Stimulated activated naive CD4-positive, alpha-beta T cell treated with Interleukin-2 at 50 U/mL for 16 hours (primary cell): ENCODE measurements at places on chromosomes 2 and 18.

DNA sequence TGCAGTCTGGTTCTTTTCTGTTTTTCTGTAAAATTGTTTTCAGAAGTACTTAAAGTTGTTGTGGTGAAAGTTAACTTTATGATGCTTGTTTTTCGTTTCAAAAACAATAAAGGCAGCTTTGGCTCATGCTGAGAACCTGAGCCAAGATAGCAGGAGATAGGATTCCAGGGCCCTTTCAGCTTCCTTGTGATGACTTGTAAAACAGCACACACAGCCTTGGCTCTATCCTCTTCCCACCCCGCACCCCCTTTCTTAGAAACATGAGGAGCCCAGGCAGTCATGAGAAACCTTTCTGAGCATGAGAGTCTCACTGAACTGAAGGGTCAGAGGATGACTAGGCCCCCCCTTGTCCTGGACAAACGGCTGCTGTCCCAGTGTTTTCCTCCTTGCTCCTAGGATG is 12.4 kb upstream of the CHRNA1 start:
- DNase-seq, result no peak

DNA sequence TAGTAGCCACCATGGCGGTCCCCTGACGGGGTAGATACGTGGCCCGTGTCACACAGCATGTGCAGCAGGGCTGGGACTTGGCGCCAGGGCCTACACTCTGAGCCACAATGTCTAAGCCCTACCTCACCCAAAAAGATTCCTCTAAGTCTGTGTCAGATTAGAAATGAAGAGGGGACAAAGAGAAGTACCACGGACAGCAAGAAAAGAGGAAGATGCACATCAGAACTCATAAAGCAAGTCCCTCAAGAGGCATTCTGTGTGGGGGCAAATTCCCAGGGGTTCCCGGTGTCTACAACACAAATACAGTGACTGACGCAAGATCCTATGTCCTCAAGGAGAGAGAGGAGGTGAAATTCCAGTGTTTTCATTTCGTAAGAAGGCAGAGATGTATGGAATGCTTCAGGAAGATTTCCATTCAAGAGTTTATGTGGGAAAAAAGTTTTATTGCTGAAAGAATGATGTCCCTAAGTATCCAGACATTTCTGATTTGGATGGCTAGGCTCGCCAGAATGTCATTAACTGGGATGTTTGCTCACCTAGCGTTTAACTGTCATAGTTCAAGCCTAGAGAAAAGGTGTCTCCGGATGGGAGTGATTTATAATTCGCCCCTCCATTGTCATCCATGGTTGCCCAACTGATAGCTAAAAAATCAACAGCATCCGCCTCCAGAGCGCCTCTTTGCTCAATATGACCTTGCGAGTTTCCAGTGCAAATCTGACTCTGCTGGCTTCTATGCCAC is 75.6 kb upstream of the CHMP1B start:
- no peak for DNase-seq

GRCh38 chr2:50751311-50752031 is 280.5 kb downstream of the NRXN1 start:
- no peak for DNase-seq

DNA sequence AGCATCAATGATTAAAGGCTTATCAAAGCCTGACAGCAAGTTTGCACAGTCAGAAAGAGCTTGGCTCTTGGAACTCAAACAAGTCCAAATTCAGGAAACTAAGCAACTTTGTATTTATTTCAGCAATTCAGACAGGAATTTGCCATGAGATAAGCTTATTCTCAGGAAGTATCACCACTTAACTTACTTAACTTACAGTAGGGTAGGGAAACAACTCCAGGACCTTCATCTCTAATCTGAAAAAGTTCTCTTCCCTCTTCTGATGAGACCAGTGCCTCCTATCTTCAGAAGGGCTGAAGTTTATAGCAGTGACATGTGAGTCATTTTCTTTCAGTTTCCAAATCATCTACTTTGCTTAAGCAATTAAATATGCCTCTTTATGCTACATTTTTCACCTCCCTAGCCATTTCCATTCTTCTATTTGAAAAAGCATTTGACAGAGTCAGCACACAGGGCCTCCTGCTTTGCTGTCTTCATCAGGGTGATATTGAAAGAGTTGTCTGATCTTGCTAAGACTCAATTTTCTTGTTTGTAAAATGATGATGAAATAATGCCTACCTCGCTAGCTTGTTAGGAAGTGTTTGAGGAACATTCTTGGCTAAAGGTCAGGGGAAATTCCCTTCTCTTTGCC is 389.5 kb downstream of the RND3 start:
- DNase-seq, result no peak

- no peak for DNase-seq
These were observed 15.2 kb downstream of the AFG3L2 start for GRCh38 chr18:12361770-12362378.

DNA sequence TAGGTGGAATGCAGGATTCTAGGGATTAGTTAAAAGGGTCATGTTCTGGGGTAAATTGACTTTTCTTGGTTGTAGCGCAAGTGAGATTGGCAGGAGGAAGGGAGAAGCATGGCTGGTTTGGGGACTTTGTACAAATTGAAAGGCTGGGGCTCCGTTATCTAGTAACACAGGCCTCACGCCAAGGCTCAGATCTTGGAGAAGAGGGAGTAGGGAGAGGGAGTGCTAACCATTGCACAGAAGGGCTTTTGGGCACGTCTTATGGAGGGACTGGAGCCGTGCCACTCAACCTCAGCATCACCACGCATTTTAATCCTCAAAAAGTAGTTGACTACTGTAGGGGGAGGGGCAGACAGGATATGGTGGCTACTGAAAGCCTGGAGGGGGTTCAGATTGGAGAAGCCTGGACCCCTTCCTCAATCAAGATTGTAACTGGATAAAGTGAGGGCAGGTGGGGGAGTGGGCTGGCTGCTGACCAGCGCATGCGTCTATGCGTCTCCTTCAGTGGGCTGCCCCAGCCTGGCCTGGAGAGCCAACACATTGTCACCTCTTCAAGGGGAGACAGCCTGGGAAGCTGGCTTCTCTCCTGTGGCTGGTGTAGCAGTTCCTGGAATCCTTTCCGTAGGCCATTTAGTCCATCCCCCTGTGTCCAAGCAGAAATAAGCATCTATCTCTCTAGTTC is 14.3 kb downstream of the IGFBP5 start:
- DNase-seq, result no peak

DNA sequence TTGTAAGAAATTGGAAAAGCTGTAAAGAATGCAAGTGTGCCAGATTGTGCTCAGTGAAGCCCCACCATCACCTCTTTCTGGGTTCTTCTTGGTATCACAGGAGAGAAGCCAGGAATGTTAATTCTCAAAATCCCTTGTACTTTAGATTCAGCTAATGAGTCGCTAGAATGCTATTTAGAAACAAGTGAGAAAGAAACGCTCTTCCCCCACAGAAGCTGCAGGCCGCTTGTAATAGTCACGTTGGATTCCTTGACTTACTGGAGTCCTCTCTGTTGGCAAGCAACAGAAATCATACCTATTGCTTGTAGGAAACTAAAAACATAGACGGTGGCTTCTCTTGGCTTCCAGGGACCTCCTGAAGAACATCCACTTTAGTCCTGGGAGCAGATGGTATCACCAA is 375.6 kb upstream of the LRATD1 start:
- DNase-seq, result no peak

- DNase-seq, result peak; percentile 19
These were observed 40.0 kb downstream of the GKN2 start for GRCh38 chr2:68912732-68913131.

GRCh38 chr18:13872932-13873331 is 42.4 kb downstream of the MC2R start:
- no peak for DNase-seq

DNA sequence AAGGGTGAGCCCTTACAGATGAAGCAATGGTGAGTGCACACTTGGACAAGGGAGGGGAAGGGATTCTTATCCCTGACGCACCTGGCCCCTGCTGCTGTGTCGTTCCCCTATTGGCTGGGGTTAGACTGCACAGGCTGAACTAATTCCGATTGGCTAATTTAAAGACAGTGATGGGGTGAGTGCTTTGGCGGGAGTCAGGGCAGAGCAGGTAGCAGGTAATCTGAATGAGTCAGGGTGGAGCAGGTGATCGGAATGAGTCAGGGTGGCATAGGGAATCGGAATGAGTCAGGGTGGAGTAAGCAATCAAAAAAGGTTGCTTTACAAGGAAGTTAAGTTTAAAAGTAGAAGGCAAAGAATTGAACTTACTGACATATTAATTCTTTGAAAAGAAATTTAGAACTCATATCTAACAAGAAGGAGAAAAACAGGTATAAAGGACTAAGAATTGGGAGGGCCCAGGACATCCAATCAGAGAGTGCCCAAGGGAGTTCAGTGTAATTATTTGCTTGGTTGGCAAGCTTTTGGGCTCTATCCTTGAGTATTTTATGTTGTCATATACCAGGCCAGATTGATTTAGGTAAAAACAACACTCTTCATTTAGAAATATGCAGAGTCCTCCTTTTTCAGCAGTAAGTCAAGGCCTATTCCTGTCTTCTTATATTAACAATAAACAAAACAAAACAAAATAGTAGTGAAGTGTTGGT is 52.3 kb upstream of the RALBP1 start:
- no peak for DNase-seq

DNA sequence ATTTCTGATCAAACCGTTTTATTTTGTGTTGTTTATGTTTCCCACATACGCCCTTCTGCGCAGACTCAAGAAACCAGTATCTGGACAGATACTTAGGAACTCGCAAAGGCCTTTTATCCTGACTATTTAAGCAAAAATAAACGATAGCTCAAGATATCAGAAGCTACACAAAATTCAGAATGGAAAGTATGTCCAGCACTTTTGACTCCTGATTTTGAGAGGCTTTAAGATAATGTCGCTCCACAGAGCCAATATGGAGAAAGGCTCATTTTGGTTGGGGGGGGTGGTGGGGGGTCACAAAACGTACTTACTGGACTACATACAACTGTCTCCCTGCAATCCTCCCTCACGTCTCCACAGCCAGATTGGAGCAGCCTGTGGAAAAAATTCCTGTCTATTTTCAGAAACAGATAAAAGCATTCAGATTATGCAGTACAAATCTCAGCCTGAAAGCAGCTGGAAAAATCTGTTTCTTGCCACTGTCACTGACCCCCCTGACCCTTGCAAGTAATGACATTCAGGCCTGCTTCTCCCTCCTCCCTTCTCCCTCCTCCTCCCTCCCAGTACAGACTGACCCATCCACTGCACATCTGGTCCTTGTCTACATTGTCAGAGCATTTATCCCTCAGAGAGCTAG is 34.9 kb upstream of the LCLAT1 start:
- no peak for DNase-seq

- no peak for DNase-seq
These were observed 12.1 kb upstream of the MAPRE2 start for GRCh38 chr18:35029103-35029502.

- no peak for DNase-seq
These were observed 323.2 kb downstream of the CYP26B1 start for GRCh38 chr2:71824436-71824835.

GRCh38 chr2:219122202-219122980 is 38.2 kb downstream of the NHEJ1 start:
- DNase-seq, result no peak

GRCh38 chr2:11466307-11467128 is 557 bp upstream of the E2F6 start:
- DNase-seq, result no peak

GRCh38 chr2:222613715-222614331 is 42.1 kb downstream of the FARSB start:
- DNase-seq, result no peak

- no peak for DNase-seq
These were observed 1155.6 kb downstream of the LRP1B start for GRCh38 chr2:140975237-140975636.

DNA sequence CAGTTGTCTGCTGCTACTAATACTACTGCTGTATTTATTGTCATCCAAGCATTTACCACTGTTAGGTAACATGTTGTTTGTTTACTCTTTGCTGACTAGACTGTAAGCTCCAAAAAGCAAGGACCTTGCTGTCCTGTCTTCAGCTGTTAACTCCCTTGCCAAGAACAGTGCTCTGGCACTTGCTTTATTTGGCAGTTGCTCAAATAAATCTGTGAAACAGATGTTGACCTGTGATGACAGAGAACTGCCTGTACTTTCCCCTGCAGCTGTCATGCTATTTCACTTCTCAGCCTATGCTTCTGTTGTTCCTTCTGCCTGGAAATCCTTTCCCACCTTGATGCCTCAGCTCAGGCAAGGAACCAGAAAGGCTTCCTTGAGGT is 181.2 kb downstream of the ATAD2B start:
- DNase-seq, result no peak

DNA sequence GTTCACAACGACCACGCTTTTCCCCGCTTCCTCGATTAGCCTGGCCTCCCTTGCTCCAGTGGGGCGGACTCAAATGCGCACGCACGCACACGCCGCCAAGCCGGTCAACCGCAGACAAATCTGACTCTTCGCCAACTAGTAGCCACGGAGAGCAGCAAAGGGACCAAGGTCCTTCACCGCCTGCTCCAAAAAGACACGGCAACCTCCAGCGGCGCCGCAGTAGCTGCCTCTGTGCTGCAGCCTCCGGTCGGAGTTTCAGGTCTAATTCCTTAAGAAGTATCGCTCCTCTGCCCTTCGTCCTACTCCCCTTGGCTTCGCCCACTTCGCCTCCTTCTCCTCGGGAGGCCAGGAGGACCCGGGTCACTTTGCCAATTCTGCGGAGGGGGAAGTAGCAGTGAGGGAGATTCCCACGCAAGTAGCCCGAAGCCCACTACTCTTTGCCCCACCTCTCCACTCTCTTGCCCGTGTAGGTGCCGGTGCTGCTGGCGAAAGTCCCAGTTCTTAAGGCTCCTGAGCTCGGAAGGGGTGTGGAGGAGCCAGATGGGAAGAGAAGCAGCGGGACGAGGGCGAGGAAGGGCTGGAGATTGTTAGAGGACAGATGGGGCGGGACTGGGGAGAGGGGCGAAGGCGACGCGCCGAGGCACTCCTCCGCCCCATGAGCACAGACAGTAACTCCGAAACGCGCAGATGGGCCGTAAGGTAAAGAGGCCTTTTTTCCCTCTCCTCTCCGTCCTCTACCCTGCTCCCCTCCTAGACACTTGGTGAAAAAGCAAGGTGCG is 615 bp downstream of the AKAIN1 start:
- DNase-seq, result no peak
